Activated T-cell treated with anti-CD3 and anti-CD28 coated beads, Interleukin-2, amount 50 U/mL, for 48 hours (primary cell): ENCODE measurements at places on chromosomes 4 and X.

DNA sequence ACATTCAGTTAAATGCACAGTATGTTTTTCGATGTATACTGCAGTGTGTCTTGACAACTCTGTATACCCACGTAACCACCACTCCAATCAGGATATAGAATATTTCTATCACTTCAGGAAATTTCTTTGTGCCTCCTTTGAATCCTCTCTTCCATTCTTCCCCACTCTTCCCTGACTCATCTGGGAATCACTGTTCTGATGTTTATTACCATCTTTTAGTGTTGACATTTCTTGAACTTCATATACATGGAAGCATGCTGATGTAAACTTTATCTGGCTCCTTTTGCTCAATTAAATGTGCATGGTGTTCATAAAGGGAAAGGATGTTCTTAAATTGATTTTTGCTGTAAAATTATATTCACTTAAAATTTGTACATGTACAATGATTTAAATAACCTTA lies 319.9 kb downstream of the PCDH7 start:
- no peak for DNase-seq

GRCh38 chrX:13579661-13580060 lies 10.3 kb downstream of the EGFL6 start:
- DNase-seq: no peak

DNA sequence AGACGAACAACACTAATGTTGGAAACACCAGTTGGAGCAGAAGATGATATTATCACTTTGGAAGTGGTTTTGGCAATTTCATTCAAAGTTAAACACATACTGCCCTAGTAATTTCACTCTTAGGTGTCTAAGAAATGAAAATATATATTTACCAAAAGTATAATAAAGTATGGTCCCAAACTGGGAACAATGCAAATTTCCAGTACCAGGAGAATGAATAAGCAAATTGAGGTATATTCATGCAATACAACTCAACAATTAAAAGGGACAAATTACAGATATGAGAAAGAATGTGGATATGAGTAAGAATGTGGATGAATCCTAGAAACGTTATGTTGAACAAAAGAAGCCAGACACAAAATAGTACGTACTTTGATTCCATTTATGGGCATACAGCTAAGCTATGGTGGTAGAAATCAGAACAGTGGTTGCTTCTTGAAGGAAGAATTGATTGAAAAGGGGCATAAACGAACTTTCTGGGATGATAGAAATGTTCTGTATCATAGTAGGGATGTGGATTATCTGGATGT lies 10.0 kb downstream of the ELMOD2 start:
- DNase-seq: no peak

GRCh38 chr4:85942107-85942506 lies 417.7 kb downstream of the MAPK10 start:
- DNase-seq: no peak

DNA sequence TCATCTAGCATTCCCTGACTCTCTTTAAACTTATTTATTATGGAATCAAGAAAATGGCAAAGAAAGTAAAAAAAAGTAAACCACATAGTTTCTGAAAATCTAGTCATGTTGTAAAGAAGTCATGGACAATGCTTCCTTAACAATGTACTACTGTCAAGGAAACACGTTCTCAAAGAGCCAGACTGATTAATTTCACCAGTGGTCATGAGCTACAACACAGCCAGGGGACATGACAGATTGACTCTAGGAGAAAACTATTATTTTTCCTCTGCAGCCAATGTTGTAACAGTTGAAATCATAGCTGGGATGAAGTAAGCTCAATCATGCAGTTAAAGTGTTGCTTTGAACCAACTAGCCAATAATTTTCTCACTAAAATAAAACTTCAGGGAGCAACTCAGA lies 109.2 kb downstream of the MAPK10 start:
- DNase-seq: no peak

- no peak for DNase-seq
Measured at GRCh38 chr4:183383606-183384005, 60.8 kb upstream of the CDKN2AIP start.

DNA sequence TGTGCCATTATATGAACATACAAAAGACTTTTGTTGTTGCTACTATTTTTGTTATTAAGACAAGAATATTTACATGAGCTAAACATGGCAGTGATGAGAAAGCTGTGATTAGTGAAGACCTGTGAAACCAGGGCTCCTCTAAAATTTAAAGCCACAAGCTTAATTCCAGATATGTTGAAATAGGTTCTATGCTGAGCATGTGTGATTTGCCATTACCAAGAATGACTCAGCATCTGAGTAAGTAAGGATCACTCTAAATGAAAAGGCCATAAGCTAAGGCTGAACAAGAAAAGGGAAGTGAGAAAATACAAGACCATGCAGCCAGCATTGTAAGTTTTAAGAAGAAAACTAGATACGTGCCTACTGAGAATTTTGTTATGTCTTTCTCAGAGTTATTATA lies 75.9 kb upstream of the CAMK2D start:
- no peak for DNase-seq

- DNase-seq: no peak
Measured at GRCh38 chr4:109977854-109978501, 65.3 kb downstream of the EGF start.

DNA sequence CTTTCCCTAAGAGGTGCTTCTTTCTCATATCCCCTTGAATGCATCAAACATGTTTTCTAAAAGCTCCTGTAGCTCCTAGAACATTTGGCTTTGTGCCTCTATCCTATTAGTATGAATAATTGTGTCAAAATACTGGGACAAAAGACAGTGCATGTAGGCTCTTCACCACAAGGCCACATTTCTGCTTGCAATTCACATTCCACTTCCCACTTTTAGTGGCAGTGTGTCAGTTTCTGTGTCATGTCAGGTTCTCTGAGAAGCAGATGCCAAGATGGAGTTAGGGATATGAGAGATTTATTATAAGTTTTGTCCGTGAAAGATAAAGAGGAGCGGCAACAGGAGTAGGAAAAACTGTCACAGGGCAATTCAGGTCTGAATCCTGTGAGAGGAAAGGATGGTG lies 61.3 kb upstream of the GPRIN3 start:
- DNase-seq: no peak

DNA sequence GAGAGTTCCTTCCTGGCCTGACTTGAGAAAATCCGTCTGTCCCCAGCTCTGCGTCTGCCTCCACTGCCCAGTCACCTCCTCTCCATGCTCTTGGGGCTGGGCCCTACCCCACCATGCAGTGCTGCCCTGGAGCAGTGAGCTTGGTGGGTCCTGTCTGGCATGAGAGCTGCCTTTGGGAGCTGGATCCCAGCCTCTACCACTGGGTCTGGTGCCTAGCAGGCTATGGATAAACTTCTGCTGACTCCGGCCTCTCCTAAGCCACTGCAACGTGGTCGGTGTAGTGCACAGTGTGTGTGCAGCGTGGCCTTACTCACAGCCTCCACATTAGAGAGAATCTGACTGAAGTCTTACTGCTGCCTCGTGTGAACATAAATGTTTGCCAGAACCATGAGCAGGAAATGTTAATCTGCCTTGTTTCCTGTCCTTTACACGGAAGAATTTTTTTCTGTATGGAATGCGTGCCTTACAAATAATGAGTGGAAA lies 47.6 kb downstream of the HTT start:
- DNase-seq: no peak

- DNase-seq: no peak
Measured at GRCh38 chrX:21158678-21159077, 215.5 kb upstream of the CNKSR2 start.

- DNase-seq: no peak
Measured at GRCh38 chrX:40467454-40467853, 113.3 kb upstream of the ATP6AP2 start.

DNA sequence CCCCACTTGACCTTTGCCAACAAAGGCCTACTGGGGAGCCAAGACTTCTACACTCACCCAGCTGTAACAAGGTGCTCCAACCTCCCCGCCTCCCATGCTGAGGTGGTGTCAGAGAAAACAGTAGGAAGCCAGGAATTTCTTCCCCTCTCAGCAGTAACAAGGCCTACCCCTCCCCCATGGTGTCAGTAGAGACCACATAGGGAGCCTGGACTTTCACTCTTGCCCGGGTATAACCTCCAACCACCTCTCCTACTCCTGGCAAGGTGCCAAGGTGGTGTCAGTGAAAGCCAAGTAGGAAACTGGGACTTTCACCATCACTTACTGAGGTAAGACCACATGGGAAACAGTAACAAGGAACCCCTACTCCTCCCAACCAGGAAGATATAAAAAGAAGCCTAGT lies 93.1 kb downstream of the SLC16A2 start:
- no peak for DNase-seq

- DNase-seq: no peak
Measured at GRCh38 chr4:188665491-188666457, 526.5 kb downstream of the TRIML1 start.

- DNase-seq: peak; percentile 23
Measured at GRCh38 chr4:22129454-22130029, 181.0 kb upstream of the KCNIP4 start.

DNA sequence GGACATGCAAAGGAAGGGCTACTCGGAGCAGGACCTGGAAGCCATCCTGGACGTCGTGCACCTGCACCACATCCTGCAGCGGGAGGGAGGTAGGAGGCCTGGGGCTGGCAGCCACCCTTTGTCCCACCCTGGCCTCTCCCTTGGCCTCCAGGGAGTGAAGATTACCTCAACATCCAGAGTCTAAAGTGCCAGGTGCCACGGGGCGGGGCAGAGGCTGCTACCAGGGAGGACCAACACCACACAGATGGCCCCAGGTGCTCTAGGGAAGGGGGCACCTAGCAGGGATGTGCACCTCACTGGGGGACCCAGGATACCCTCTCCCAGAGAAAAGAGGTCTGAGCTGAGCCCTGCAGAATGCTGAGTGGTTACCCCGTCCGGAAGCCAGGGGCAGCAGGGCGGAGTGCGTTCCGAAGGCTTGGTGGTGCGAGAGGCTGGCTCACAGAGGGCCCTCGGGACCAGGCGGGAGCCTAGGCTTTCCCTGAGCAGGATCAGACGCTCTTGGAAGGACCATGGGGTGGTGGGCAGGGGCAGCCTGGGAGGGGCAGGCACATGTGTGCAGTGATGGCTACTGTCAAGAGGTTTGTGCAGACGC lies 16.1 kb downstream of the ABCD1 start:
- no peak for DNase-seq

DNA sequence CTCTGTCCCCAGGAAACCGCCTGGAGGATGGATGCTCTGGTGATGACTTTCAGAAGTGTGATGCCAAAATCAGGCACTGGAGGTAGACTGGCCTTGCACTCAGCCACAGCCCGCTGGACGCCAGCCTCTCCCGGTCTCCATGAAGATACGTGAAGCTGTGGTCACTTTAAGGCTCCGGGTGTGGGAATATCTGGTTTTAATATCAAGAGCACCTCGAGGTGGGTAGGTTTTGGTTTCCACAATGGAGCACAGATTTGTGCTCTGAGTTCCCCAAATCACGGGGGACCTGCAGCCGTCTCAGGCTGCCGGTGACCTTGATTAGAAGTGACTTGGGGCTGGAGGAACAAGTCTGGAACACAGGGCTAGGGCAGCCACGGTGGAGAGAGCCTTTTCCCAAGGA lies 6.8 kb upstream of the HMX1 start:
- no peak for DNase-seq

- no peak for DNase-seq
Measured at GRCh38 chr4:60683357-60683756, 516.8 kb upstream of the ADGRL3 start.

DNA sequence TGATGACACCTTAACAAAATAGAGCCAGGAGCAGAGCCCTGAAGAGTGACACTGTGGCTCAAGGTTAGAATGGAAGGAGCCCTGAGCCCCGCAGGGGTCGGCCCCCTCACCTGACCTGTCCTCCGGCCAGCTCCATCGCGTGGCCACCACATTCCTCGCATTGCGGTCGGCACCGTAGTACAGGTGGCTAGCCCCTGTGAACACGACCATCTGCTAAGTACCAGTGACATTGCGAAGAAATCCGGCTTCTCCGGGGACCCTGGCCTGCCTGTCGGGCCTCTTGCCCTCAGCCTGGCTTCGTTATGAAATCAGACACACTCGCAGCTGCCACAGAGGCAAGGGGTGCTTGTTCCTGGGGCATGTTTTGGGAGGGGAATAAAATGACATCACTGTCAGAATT lies 179.0 kb downstream of the AFAP1 start:
- DNase-seq: no peak

DNA sequence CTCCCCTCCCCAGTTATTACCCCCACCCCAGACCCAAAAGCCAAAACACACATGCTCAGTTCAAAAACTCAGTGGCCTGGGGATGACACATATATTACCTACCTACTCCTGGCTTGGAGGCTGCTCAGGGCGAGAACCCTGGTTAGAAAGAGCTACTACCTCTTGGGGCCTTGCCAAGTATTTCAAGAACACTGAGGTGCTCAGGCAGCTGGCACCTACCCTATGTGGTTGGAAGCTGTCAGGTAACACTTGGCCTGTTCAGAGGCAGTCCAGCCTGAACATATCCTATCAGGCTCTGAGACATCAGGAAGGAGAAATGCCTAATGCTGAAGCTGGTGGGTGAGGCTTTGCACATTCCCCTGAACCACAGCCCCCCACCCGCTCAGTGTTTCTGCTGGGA lies 4.9 kb downstream of the BCAP31 start:
- no peak for DNase-seq

- no peak for DNase-seq
Measured at GRCh38 chr4:10622728-10623127, 61.8 kb downstream of the CLNK start.

GRCh38 chr4:22385611-22386011 lies 130.3 kb downstream of the ADGRA3 start:
- no peak for DNase-seq
